ENCODE measurements at places on chromosomes 6 and 20. TPM values are rescaled to one million over a fixed set of nuclear protein-coding genes. Genes with fewer than 3 reads are reported as not detected.

The C6orf58 gene
- not detected for total RNA-seq

The SIRPG gene
- total RNA-seq = not detected

The TRIM10 gene
- total RNA-seq = not detected

The FOXS1 gene
- total RNA-seq = not detected

The RXRB gene
- total RNA-seq = 16.1 TPM

The VWA7 gene
- not detected for total RNA-seq

The EMILIN3 gene
- under 0.01 TPM for total RNA-seq

The COL9A3 gene
- total RNA-seq = 2.3 TPM

The CST2 gene
- total RNA-seq = not detected

The LRP11 gene
- total RNA-seq = 67.0 TPM

The PHF20 gene
- total RNA-seq = 21.3 TPM

The IRAK1BP1 gene
- total RNA-seq = 3.2 TPM

The PDYN gene
- not detected for total RNA-seq

The FRMD1 gene
- total RNA-seq = not detected

The OTOR gene
- not detected for total RNA-seq
